ENCODE measurements at places on chromosomes 2 and 18.

GRCh38 chr2:46157966-46158310 is 139.3 kb upstream of the EPAS1 start:
- no peak for DNase-seq

- no peak for DNase-seq
Observed at GRCh38 chr2:120719491-120719890, 16.2 kb upstream of the GLI2 start.

DNA sequence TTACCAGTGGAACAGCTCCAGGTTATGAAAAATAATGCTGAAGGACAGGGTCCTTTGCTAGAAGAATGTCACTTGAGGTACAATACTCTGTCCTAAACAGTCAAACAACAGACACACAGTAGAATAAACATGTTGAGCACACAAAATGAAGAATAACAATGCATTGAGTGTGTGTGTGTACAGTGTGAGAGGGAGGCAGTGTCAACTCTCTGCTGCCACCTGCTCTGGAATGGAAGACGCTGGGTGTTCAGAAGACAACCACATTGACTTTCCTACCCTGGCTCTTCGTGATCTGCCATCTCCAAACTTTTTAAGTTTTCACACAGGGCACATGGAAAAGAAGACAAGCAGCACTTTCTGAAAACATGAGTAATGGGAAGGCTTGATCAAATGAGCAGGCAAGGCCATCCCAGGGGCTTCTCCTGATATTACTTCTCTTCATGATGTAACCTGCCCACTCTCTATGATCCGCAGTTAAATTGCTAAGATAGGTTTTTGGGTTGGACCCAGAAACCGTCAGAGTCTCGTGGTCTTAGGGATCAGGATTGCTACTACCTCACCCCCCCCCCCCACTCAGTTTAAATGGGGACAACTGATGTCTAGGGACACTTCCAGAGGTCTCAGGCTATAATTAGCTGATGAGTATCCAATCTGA is 533.2 kb upstream of the TNP1 start:
- DNase-seq = no peak

GRCh38 chr2:42098571-42099437 is 51.0 kb downstream of the PKDCC start:
- DNase-seq = no peak

DNA sequence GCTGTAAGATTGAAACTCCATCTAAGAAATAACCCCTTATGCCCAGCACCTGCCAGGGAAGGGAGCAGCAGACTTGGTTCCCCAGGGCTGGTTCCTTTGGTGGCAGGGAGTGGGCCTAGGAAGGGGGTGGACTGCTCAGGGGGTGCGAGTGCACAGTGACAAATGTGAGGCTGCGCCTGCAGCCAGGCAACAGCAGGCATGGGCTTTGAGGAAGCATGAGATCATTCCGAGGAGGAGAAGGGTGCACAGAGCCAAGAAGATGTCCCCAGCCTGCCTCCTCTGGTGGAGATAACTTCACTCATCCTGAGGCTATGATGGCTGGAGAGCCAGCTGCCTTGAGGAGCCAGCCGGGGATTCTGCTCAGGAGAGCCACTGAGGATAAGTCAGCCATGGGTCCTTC is 158.0 kb downstream of the CAPN13 start:
- no peak for DNase-seq

DNA sequence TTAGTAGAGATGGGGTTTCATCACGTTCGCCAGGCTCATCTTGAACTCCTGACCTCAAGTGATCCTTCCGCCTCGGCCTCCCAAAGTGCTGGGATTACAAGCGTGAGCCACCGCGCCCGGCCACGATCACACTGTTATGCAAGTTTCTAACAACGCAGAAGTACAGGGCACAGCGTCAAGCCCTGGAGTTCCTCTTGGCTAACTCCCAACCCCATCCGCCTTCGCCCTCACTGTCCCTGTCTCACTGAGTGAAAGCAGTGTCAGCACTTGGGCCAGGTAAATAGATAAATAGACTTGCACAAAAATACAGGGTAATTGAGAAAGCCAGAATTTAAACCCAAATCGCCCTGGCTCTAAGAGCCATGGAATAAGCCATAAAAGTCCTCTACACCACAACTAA is 111.7 kb downstream of the ACVR1 start:
- DNase-seq = no peak

DNA sequence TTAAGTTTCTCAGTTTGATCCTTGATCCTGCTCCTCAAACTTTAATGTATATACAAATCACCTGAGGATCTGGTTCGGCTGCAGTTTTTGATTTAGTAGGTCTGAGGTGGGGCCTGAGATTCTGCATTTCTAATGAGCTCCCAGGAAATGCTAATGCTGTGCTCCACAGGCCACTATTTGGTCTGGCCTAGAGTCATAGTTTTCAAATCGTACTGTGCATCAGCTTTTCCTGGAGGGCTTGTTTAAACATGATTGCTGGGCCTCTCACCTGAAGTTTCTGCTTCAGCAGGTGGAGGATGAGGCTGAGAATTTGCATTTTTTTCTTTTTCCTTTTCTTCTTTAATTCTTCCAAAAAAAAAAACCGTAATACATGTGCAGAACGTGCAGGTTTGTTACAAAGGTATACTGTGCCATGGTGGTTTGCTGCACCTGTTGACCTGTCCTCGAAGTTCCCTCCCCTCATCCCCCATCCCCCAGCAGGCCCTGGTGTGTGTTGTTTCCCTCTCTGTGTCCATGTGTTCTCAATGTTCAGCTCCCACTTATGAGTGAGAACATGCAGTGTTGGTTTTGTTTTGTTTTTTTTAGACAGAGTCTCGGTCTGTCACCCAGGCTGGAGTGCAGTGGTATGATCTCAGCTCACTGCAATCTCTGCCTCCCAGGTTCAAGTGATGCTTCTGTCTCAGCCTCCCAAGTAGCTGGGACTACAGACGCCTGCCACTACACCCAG is 42.2 kb upstream of the CD28 start:
- DNase-seq = no peak
